Endodermal cell (in vitro differentiated cells): ENCODE measurements at places on chromosomes 12 and 14.

GRCh38 chr12:49763006-49763591, 21.7 kb downstream of the TMBIM6 start:
- peak; percentile 97 for DNase-seq

GRCh38 chr12:39526974-39527373, 84.1 kb upstream of the KIF21A start:
- DNase-seq = no peak

GRCh38 chr14:54300881-54301280, 95.9 kb upstream of the CDKN3 start:
- DNase-seq = no peak

GRCh38 chr14:30541318-30541717, 17.6 kb upstream of the G2E3 start:
- no peak for DNase-seq

DNA sequence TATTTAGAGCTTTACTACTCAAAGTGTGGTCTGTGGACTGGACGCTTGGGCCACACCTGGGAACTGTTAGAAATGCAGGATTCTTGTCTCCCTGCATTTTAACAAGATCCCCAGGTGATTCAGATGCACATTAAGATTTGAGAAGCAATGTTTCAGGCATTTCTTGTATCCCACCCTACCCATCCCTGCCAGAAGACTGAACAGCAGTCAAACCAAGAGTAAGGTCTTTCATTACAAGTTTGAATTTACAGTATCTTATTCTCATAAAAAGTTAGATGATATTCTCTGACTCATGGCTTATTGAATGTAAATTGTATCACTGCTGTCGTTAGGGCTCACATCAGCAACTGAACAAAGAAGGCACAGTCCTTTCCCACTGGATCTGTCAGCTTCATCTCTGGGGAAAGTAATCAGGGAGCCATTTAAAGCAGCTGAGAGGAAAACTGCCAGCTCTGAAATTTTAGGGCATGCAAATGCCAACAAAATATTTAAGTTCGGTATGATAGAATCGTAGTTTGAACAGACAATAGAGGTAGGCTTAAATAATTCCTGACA, 141.1 kb downstream of the AKAP6 start:
- no peak for DNase-seq

GRCh38 chr14:89598548-89599186, 181.6 kb upstream of the FOXN3 start:
- DNase-seq = no peak

- no peak for DNase-seq
Measured at GRCh38 chr14:71620401-71620800, 311.8 kb upstream of the RGS6 start.

- no peak for DNase-seq
Measured at GRCh38 chr12:7017870-7018349, 366 bp downstream of the LPCAT3 start.

- DNase-seq = no peak
Measured at GRCh38 chr12:56709759-56710376, 15.2 kb downstream of the NACA start.

DNA sequence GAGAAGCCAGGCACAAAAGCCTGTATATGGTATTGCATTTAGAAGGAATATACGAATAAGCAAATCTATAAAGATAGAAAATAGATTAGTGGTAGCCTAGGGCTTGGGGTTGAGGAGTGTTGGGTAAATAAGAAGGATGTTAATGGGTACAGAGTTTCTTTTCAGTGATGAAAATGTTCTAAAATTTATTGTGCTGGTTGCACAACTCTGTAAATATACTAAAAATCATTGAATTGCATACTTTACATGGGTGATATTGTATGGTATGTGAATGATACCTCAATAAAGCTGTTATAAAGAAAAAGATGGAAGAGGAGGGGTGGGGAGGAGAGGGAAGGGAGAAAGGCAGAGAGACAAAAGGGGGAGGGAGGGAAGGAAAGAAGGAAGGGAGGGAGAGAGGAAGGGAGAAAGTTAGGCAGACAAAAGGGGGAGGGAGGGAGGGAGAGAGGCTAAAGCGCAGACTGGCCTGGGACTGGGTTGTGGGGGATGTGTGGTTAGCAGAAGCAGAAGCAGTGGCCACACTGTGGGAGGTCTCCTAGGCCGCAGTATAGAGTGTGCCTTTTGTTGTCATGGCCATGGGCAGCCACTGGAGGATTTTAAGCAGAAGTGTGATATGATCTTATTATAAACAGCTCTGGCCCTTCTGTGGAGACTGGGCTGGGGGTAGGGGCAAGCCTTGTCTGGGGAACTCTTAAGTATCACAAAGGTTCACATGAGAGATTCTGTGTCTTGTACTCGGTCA, 73.6 kb upstream of the ELK3 start:
- DNase-seq = peak; percentile 70

- DNase-seq = no peak
Measured at GRCh38 chr12:29728030-29728429, 55.7 kb downstream of the TMTC1 start.

GRCh38 chr12:25254271-25254880, 3.6 kb upstream of the KRAS start:
- DNase-seq = no peak

DNA sequence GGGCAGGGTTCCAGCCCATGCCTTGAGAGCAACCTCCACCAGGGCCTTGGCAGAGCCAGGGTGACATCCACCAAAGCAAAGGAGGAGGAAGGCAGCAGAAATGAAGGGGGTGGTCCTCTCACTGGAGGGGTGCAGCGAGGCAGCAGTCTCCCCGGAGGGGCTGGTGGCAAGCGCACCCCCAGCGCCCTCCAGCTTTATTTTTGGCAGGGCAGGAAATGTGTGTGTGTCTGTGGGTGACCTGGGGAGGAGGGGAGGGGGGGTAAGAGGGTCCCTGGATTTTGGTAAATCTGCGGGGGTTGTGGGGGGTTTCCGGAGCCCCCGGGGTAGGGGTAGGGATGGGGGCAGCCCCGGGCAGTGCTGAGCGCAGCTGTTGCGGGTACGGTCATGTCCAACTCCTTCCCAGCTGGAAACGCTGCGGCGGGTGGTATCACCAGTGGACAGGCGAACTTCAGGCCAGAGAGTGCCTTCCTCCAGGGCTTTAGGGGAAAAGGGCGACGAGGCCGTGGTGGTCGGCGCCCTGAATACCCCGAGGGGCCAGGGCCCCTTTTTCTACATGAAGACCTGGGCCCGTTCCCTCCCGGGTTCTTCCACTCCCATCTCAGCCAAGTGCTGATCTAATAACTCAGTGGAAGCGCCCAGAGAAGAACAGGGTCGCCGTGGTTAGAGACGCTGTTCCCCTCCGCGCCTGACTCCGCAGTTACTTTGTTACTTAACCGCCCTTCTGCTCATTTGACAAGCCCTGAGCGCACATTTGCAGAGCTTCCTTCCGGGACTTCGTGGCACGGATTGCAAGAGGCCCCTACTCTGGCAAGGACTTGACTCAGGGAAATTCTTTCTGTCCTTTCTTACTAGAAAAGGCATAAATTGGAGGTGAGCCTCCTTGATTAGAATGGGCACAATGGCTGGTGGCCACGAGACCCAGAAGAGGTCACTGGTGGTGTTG, 55.2 kb downstream of the FOS start:
- no peak for DNase-seq

GRCh38 chr12:119020406-119021360, 39.3 kb downstream of the SRRM4 start:
- peak; percentile 98 for DNase-seq

- no peak for DNase-seq
Measured at GRCh38 chr14:66459603-66460002, 26.6 kb upstream of the CCDC196 start.
